Ovary (tissue), 10 donors: ENCODE measurements at places on chromosomes 11 and 22. TPM values are rescaled to one million over a fixed set of nuclear protein-coding genes. Genes with fewer than 3 reads are reported as not detected.

GRCh38 chr11:45382133-45382878 lies 96.2 kb upstream of the SYT13 start:
- no peak for DNase-seq

Gene ROBO4
- 22.0 TPM for total RNA-seq

DNA sequence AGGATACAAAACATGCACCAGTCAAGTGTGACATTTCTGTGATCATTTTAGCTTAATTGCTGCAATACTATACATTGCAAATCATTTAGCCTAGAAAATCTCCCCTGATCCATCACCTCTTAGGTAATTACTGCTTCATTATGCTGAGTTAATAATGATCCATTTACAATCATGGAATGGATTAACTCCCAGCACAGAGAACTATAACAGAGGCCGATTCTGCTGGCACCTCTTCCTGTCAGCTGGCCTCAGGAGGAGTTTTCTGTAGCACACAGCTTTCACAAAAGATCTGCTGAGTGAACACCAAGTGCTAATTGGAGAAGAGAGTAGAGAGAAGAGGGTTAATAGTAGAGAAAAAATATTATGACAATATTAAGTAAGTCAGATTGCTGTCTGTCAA lies 591.8 kb upstream of the KIRREL3 start:
- DNase-seq = no peak

DNA sequence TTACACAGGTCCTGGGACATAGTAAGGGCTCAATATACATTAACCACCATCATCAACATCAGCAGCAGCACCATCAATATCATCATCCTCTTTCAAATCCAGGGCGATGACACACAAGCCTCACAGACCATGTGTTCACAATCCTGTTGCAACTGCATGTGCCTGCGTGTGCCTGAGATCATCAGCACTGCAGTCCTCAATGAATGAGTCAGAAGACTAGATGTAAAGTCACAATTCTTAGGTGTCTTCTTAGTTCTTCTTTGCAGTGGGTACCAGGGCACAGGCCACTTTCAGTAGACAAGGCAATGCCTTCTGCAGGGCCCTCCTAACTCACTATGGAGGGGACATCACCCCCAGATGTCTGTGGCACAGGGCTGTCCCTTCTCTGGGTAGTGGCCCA lies 111.1 kb downstream of the MYO18B start:
- DNase-seq = no peak

DNA sequence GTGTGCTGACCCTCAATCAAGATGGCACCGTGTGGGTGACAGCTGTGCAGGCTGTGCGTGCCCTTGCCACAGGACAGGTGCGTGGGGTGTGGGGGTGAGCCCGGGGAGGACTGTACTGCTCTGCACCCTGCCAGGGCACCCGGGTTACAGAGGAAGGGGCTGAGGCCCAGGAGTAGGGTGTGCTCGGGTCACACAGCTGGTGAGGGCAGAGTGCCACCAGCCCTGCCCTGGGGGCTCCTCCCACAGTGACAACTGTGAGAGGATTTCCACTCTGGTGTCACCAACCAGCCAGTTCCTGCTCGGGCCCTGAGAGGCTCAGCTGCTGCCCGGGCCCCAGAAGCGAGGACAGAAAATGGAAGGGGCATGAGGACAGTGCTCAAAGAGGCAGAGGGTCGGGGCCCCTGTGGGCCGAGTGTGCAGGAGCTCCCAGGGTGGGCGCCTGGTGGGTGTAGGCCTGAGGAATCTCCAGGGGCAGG lies 20.5 kb downstream of the TRMU start:
- no peak for DNase-seq

Gene CHRNA10
- 1.2 TPM for total RNA-seq

Gene HORMAD2
- not detected for total RNA-seq

- no peak for DNase-seq
These were observed 38.7 kb upstream of the E2F8 start for GRCh38 chr11:19279451-19279850.

DNA sequence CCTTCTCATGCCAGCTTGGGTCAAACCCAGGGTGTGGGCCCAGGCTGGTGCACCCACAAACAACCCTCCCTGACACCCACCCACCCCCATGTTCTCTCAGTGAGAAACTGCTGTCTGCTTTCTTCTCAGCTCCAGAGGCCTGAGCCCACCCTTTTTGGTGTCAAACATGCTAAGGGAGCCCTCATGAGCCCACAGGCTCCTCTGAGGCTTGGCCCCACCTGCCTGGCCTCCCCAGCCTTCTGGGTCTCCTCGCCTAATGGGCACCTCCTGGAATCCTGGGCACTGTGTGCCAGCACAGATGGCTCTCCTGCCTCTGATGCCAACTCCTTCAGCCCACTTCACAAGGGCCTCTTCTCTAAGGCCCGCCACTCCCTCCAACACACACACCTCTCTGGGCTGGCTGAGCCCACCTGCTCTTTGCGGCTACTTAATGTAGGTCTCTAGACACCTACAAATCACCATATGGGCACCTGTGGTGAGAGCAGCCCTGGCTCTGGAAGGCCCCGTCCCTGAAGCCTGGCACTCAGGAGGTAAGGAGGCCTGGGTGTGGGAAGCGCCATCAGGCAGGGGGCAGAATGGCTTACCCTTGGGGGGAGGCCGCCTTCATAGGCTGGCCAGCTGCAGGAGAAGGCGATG lies 4.4 kb downstream of the NAGA start:
- no peak for DNase-seq

- DNase-seq = no peak
These were observed 859 bp upstream of the BIRC3 start for GRCh38 chr11:102316346-102316904.

Gene PICK1
- total RNA-seq = 35.1 TPM

DNA sequence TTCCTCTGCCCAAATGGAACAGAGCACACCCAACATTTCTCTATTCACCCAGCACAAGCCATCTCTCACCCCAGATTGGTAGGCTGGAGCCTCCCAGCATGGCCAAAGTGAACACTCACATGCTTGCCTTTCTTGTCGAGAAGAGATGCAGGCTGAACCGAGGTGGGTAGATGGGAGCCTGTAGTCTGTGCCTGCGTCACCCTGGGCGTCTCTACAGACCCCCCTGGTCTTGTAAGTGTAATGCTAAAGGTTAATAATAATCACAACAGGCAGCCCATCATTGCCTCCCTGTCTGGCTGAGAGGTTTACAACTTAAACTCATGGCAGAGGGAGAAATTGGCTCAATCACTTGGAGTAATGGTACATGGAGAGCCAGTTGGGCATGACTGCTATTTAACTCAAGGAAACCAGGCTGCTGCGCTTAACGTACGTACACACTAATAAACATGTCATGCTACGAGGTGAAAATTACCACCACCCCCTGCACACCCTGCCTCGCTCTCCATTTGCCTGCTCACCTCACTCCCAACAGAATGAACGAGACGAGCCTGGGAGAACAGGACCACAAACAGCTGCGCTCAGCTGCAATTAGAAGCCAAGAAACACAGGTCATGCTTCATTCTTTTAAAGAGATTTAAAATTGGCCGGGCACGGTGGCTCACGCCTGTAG lies 9.1 kb upstream of the ZBTB16 start:
- no peak for DNase-seq

DNA sequence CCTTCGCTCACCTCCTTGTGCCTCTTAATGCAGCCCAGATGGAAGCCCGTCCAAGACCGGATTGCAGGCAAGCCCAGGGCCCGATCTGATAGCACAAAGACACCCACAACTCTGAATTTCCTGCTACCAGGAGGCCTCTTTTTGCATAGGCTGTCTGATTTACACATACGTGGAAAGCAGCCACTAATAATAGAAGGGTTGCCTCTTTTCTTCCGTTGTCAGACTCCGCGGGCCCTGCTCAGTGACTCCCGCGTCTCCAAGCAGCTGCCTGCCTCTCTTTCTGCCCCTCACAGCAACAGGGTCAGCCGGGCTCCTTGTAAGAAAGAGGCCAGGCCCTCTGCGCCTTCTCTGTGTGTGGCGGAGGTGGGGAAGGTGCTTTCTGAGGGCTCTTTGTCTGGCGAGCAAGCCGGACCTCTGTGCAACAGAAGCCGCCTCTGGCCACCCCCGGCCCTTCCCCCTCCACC lies 26.7 kb downstream of the FLI1 start:
- no peak for DNase-seq

DNA sequence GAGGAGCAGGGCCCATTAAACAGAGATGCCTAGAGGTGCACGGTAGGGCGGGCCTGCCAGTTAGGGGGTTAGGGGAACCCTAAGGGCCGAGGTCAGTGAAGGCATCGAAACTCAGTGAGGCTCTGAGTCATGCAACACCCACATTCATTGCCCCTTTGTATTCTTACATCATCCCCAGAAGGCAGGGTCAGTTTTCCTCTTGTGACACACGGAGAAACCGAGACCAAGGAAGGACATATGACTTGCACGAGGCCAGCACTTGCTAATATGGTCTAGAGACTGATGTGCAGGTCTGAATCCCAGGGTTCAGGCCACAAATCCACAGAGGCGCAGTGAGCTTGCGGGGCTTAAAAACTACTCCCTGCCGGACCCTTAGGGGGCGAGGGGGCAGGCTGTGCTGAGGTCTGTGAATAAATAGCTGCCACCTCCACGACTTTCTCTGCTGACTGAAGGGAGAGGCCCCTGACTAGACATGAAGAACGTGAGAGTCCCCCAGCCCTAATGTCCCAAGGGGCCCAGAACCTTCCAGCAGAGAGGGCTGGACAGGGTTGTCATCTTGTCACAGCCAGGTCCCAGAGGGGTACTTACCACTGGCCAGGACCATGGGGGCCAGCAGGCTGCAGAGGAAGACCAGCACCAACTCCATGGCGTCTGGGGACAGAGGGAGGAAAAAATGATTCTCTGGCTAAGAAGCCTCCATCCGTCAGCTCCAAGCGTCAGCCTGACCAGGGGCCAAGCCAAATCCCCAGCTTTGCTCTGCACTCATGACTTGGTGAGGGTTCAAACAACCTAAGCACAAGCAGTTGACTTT lies 17.8 kb upstream of the FXYD2 start:
- no peak for DNase-seq

Gene CNGA4
- 0.72 TPM for total RNA-seq

Gene LMO2
- total RNA-seq = 6.9 TPM

- no peak for DNase-seq
These were observed at the start of gene SYT12 for GRCh38 chr11:67022961-67023956. Gene SYT12, plus strand, starts transcription at chr11:67023134. Its CDS starts 7,011 bp downstream, at chr11:67030145.

GRCh38 chr11:120424970-120425332 lies 86.6 kb upstream of the GRIK4 start:
- DNase-seq = no peak

- no peak for DNase-seq
These were observed 94.3 kb upstream of the BMAL1 start for GRCh38 chr11:13183094-13183825.

DNA sequence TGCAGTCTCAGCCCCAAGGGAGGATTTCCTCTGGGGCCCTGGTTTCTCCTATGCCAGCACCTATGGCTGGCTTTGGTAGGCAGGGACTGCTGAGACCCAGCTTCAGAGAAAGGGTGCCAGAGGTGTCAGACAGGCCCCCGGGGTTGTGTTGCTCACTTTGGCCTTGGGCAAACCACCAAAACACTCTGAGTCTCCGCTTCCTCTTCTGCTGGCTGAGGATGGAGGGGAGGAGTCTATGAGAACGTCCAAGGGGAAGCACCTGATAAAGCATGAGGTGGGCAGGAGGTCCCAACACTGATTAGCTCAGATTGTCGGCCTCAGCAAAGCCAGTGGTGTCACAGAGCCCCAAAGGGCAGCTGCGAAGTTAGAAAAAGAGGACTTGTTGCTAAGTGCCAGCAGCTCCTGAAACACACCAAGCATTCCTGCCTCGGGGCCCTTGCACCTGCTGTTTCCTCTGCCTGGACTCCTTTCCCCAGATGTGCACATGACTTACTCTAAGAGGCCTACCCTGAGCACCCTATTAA lies 10.5 kb downstream of the SMTNL1 start:
- DNase-seq = peak; percentile 66

DNA sequence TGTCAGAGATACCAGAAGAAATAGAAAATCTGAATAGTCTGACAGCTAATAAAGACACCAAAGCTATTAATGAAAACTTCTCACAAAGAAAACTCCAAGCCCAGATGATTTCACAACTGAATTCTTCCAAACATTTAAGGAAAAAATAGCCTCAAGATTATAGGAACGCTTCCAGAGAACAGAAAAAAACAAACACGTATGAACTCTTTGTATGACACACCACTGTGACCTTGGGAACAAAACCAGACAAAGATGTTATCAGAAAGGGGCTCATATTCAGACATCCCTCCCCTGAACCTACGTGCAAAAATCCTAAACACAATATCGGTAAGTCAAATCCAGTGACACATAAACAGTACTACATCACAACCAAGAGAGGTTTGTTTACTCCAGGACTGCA lies 23.5 kb downstream of the CERK start:
- no peak for DNase-seq
